Activated CD4-positive, alpha-beta T cell treated with anti-CD3 and anti-CD28 coated beads, Interleukin-2, amount 10 ng/mL, durations not matched to agents 24 days and 14 days (primary cell): ENCODE measurements at places on chromosomes 16 and 17.

DNA sequence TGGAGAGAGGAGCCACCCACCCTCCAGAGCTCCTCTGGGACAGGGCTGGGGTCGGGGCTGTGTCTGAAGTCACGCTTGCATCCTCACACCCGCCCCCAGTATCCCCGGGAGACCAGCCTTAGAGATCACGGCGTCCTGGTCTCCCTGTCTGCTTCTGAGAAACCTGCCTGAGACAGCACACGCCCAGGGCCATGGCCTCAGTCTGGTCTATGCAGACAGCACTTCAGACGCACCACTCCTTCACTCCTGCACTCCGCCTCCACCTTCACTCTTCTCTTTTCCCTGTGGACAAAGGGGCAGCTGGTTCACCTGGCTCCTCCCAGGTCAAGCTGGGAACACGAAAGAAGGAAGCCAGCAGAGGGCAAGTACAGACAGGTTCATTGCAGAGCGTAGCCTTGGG, 248.0 kb upstream of the GSE1 start:
- H3K36me3 ChIP-seq: no peaks in the 10 kb centered on the region
- no peak overlapping the region for H3K4me3 ChIP-seq
- no peak for DNase-seq
- H3K27me3 ChIP-seq: peaks cover 2% of the 10 kb centered on the region
- no peak overlapping the region for H3K27ac ChIP-seq

GRCh38 chr17:70390049-70390448, 220.7 kb downstream of the KCNJ2 start:
- no peak overlapping the region for H3K27ac ChIP-seq
- no peak overlapping the region for H3K4me3 ChIP-seq
- no peaks in the 10 kb centered on the region for H3K4me1 ChIP-seq
- no peak for DNase-seq
- H3K27me3 ChIP-seq: no peaks in the 10 kb centered on the region

- DNase-seq: no peak
- H3K4me1 ChIP-seq: peaks cover 4% of the 10 kb centered on the region
- H3K27me3 ChIP-seq: no peaks in the 10 kb centered on the region
- H3K36me3 ChIP-seq: no peaks in the 10 kb centered on the region
These were observed 12.3 kb downstream of the GPT2 start for GRCh38 chr16:46896314-46896968.

DNA sequence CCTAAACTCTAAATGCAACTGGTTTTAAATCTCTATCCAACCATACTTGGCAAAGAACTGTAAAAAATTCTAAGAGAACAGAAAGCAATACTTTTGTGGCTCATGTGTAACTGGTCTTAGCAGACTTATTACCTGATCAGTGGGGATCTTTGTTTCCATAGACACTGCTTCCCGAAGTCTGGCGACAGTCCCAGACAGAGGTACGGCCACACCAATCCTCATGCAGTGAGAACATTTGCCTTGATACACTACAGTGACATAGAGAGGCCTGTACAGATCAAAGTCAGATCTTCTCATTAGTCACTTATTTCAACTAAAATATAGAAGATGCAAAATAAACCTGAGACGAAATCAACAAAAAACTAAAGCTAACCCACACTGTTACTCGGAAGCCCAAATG, 43.9 kb downstream of the USP31 start:
- H3K4me1 ChIP-seq: peaks cover 2% of the 10 kb centered on the region
- no peaks in the 10 kb centered on the region for H3K27me3 ChIP-seq
- DNase-seq: no peak
- H3K4me3 ChIP-seq: no peak overlapping the region
- H3K36me3 ChIP-seq: peaks cover 12% of the 10 kb centered on the region

GRCh38 chr16:8173111-8173644, 417.1 kb downstream of the TMEM114 start:
- peak; percentile 69 for DNase-seq
- H3K4me1 ChIP-seq: no peaks in the 10 kb centered on the region

DNA sequence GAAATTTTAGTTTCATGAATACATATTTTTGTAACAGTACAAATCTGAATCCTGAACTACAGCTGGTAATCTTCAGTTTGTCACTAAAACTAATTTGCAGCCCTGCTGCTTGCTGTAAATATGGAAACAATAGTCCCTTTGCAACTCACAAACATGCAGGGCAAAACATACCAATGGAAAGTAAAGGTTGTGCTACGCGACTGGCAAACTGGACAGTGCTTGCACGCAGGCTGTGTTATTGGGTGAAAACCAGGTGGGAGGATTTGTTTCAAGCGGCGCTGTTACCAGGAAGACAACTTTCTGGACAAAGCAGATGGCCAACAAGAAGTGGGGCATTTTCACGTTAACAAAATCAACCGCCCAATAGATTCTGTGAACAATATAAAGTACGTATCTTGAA, 93.5 kb downstream of the CDYL2 start:
- peaks cover 13% of the 10 kb centered on the region for H3K36me3 ChIP-seq
- H3K27me3 ChIP-seq: no peaks in the 10 kb centered on the region
- H3K4me3 ChIP-seq: no peak overlapping the region
- no peak for DNase-seq
- no peak overlapping the region for H3K27ac ChIP-seq

DNA sequence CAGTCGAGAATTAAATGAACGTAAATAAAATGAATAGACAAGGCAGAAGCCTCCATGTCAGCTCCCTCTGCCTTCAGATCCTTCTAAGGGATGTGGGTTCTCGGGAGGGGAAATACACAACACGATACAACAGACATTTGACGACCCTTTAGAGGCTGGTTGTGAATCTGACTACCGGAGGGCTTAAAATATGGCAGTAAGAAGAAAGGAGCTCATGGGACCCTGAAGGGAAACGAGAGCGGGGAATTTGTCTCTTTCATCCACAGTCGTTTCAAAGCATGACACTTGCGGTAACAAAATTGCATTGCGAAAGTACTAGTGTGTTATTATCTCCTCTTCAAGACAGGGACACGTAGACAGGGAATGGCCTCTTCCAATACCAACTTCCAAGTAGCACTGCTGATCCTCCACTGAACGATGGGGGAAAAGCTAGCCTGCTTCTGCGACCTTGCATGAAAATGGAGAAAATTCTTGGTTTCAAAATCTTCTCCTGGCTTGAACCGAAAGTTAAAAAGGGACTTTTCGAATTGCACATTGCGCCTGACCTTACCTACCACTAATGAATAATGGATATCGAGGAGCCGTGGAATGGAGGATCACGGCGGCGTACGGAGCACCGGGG, 1.2 kb upstream of the TNRC6C start:
- peak overlapping the region; percentile 86 for H3K27ac ChIP-seq
- H3K4me1 ChIP-seq: peaks cover 35% of the 10 kb centered on the region
- peaks cover 54% of the 10 kb centered on the region for H3K27me3 ChIP-seq
- H3K4me3 ChIP-seq: peak overlapping the region; percentile 89
- peaks cover 8% of the 10 kb centered on the region for H3K36me3 ChIP-seq
- no peak for DNase-seq

DNA sequence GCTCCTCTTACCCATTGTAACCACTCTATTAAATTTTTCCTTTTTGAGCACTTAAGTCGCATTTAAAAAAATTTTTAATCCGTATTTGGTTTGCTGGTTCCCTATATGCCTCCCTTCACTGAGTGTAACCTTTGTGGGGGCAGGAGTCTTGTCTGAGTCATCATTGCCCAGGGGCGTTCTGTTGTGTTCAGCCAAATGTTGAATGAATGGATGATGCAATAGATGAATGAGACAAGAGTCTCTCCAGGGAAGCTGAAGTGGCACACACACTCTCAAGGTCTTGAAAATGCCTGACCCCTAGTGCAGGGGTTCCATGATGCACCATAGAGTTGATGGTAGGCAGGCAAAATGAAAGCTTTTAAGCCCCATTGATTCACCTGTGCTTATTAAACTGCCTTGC, 123.0 kb upstream of the RBFOX1 start:
- no peak overlapping the region for H3K27ac ChIP-seq
- DNase-seq: no peak
- no peaks in the 10 kb centered on the region for H3K36me3 ChIP-seq
- no peak overlapping the region for H3K4me3 ChIP-seq

GRCh38 chr16:49474741-49475140, 101.1 kb downstream of the C16orf78 start:
- no peaks in the 10 kb centered on the region for H3K36me3 ChIP-seq
- DNase-seq: no peak
- H3K4me3 ChIP-seq: no peak overlapping the region
- H3K27ac ChIP-seq: no peak overlapping the region
- H3K27me3 ChIP-seq: no peaks in the 10 kb centered on the region
- H3K4me1 ChIP-seq: no peaks in the 10 kb centered on the region

DNA sequence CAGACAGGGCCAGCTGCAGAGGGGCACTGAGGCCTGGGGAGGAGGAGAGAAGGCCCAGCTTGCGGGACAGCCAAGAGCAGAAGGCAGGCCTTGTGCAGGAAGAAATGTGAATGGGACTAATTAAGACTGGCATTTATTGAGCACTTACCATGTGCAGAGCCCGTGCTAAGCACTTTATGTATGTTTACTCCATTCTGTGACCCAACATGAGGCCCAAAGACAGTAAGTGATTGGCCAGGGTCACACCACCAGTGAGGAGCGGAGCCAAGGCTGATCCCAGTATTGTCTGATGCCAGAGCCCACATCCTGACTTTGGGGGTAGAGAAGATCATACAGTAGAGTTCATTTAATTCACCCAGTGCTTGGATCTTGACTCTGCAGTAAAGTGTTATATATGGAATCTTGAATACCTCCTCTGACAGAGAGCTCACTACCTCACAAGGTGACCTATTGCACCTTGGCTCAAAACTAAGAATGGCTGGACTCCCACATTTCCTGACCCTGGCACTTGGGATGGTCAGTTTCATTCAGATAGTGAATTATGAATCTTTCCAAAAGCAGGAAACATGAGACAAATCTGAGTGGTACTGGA, 13.6 kb downstream of the KATNB1 start:
- H3K36me3 ChIP-seq: peaks cover 7% of the 10 kb centered on the region
- H3K27me3 ChIP-seq: no peaks in the 10 kb centered on the region
- no peaks in the 10 kb centered on the region for H3K4me1 ChIP-seq

GRCh38 chr17:16351831-16352230, 1.4 kb downstream of the CENPV start:
- peaks cover 14% of the 10 kb centered on the region for H3K4me1 ChIP-seq
- H3K36me3 ChIP-seq: peaks cover 6% of the 10 kb centered on the region
- no peak overlapping the region for H3K27ac ChIP-seq
- peak overlapping the region; percentile 88 for H3K4me3 ChIP-seq
- peaks cover 14% of the 10 kb centered on the region for H3K27me3 ChIP-seq
- no peak for DNase-seq
